ENCODE measurements at places on chromosomes 7 and 10.

DNA sequence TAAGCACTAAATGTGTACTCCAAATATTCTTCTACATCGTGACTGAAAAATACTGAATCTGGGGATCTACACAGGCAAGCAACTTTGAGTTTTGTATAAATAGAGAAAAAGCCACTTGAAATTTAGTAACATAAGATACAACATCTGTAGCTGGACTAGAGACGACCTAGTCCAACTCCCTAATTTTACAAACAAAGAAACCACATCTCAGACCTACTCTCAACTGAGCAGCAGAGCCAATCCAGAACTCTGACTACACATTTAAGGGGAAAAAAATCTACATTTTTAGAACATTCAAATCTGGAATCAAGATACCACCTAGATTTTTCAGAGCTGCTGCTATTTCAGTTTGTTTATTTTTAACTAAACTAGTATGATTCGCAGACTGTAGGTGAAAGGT lies 88.9 kb downstream of the CABCOCO1 start:
- DNase-seq = no peak

- no peak for DNase-seq
These were observed 3.6 kb upstream of the GPNMB start for GRCh38 chr7:23242935-23243334.

- DNase-seq = no peak
These were observed 10.6 kb upstream of the LYZL2 start for GRCh38 chr10:30639946-30640786.

GRCh38 chr7:55642266-55642665 lies 70.0 kb upstream of the VOPP1 start:
- DNase-seq = no peak

- no peak for DNase-seq
These were observed 18.6 kb upstream of the GOT1 start for GRCh38 chr10:99449023-99449422.

GRCh38 chr10:34729619-34730018 lies 85.5 kb downstream of the PARD3 start:
- DNase-seq = no peak

- no peak for DNase-seq
These were observed 104.9 kb downstream of the ADK start for GRCh38 chr10:74255888-74256357.

GRCh38 chr10:130387936-130388580 lies 251.9 kb downstream of the GLRX3 start:
- DNase-seq = no peak

- DNase-seq = no peak
These were observed 157.1 kb upstream of the SHH start for GRCh38 chr7:155969192-155969929.

DNA sequence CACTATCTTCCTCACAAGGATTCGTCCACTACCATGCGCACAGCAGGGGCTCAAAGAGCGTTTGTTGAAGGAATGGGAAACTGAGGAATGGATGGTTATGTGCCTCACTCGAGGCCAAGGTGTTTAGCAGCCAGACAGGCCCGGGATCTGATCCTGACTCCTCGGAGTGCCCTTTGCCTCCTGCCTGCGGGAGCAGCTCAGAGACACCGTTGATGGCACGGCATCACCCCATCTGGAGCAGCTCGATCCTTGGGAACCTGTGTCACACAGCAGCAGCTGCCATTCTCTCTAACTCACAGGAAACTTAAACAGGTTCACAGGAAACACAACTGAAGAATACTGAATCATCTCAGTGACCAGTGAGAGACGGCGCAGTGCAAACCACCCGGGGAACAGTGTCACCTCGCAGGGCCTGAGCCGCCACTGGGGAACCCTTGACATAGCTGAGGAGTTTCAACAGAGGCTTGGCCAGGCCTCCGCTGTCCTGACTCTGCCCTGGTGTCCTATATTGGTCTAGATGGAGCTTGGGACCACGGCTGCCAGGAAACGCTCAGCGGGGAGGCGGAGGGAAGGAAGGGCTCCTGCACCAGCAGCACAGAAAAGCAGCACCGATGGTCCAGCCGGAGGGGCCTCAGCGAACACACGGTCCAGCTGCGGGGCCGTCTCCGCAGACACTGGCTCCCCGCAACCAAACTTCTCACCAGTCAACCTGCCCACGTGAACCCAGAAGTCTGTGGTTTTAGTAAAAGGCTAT lies 169.4 kb downstream of the ADARB2 start:
- no peak for DNase-seq

DNA sequence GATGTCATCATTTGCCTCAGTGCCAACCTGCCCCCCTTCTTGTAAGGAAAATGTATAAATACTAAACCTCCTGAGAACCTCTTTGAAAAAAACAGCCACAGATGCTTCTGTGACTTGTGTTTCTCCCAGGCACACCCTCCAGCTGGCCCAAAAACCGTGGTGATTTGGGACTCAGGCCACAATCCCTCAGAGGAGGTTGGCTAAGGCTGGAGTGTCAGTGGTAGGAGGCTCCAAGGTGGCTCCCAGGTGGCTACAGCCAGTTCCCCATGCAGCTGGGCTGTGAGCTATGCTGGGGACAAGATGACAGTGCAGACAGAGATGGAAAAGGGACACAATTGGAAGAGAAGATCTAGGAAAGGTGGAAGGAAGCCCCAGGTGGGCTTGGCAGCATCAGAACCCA lies 104.7 kb downstream of the CPXM2 start:
- DNase-seq = no peak

DNA sequence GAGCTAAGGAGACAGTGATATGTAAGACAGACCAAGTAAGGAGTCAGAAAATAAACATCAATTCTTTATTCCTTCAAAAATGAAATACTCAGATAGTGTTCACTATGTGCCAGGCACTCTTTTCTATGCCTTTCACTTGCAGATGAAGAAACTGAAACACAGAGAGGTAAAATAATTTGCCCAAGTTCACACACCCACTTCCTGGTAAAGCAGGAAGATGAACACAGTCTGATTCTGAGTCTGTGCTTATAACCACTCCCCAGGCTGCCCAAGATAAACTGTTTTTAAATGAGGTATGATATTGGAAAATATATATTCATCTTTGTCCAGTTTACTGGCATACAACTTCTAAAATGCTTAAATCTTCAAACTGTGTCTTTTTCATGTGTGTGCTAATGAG lies 294.4 kb upstream of the NPVF start:
- DNase-seq = no peak

DNA sequence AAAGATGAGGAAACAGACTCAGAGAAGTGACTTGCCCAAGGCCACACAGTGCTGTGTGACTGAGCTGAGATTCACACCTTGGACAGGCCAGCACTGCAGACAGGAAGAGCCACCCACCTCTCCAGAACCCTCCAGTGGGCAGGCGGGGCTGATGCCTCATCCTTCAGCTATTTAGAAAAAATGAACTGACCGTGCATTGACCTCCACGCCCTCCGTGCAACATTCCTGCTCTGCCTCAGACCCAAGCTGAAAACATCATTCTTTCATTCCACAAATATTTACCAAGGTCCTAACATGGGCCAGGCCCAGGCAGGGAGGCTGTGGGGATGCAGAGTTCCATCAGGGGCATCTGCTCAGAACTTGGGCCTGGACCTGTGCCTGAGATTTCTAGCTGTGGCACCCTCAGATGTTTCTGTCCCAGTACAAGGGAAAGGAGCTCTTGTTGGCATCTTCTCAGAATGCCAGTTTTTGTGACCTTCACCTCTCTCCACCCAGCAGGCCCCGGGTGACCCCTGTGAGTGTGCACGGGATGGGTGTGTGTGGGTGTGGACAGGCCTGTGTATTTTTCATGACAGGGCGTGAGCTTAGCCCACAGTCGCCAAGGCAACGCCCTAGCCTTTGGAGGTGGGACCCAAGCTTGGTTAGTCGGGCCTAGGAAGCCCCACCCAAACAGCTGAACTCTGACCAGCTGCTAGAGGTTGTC lies 6.5 kb downstream of the VSIR start:
- DNase-seq = no peak

DNA sequence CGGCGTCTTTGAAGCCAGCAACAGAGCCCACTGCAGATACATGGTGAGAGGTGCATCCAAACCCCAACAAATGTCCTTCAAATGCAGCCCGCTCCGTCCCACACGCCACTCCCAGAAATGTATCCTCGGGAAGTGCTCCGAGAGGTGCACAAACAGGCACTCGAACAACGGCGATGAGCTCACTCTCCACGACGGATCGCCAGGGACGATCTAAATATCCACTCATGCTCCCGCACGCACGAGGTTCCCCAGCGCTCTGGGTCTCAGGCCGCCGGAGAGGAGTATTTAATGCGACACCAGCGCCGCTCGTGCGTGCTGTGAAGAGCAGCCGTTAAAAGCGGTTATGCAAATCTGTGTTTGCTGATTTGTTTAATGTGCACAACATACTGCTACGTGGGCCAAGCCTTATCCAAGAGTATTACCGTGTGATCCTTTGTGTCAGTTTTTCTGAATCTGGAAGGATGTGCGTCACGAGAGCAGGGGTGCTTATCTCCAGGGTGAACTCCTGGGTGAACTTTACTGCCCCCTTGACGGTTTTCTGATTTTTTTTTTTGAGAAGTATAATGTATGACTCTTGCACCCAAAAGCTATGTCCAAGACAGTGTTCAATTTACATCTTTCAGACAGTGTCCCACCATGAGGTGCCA lies 48.5 kb upstream of the PPP2R2D start:
- no peak for DNase-seq

DNA sequence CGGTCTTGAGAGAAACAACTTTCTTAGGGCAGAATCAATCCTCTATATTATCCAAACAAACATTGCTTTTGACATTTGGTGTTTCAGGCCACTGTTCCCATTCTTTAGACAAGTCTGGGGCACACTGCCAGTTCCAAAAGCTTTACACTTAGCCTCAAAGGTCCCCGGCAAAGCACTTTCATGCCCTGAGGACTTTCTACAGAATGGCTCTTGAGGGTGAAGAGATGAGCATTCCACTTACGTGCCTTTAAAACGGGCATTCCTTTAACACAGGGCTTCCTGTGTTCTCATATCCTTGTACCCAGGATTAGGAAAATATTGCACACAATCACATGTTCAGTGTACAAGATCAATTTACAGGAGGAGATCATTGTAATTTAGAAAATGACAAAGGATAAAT lies 13.1 kb upstream of the TMEM213 start:
- no peak for DNase-seq

GRCh38 chr10:78755063-78755701 lies 313.6 kb upstream of the ZMIZ1 start:
- DNase-seq = no peak

GRCh38 chr10:86310702-86311101 lies 55.9 kb downstream of the GRID1 start:
- DNase-seq = no peak

- no peak for DNase-seq
These were observed 518.3 kb downstream of the PLXDC2 start for GRCh38 chr10:20334559-20334958.

- no peak for DNase-seq
These were observed 467.3 kb upstream of the MBL2 start for GRCh38 chr10:53239873-53240272.

GRCh38 chr10:17814973-17815372 lies 5.8 kb downstream of the MRC1 start:
- DNase-seq = no peak

- no peak for DNase-seq
These were observed 206.0 kb downstream of the MTERF1 start for GRCh38 chr7:91674470-91674869.

- no peak for DNase-seq
These were observed 162.5 kb upstream of the KCTD7 start for GRCh38 chr7:66466081-66466600.

- DNase-seq = no peak
These were observed 44.5 kb downstream of the GBF1 start for GRCh38 chr10:102289840-102290239.

GRCh38 chr10:24180891-24181290 lies 28.0 kb upstream of the KIAA1217 start:
- no peak for DNase-seq

DNA sequence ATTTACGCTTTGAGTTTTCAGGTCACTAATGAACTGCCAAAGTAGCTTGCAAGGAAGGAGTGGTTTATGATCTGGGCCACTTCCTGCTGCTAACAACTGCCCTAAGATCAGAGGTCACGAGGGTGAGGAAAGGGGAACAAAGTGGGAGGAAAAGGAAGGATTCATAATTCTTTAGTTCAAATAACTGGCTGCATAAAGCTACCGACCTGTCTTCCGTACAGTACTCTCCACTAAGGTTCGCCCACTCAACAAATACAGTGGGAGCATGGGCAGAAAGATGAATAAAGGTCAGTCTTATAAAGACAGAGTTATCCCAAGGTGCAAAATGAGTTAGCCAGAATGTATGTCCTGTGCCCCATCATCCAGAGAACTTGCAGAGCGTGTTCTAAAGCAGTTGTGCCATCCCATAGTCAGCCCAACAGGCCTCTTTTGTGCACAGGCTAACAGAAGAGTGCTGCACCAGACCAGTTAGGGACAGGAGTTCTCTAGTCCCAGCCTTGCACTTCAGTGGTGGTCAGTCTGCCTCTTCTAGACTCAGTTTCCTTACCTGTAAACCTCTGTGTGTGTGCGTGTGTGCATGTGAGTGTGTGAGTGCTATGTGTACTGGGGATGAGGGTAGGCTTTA lies 65.9 kb downstream of the CREB3L2 start:
- no peak for DNase-seq

- DNase-seq = no peak
These were observed 894.4 kb downstream of the KCNMA1 start for GRCh38 chr10:76743169-76743568.
